ENCODE measurements at places on chromosomes 13 and 19.
A peak's percentile ranks its signal among the peaks of the same experiment; 100 is the strongest.

GRCh38 chr13:52650731-52651130, 1.9 kb upstream of the SUGT1 start:
- no peak overlapping the region for H3K4me3 ChIP-seq
- peaks cover 5% of the 10 kb centered on the region for H3K36me3 ChIP-seq
- H3K27me3 ChIP-seq = no peaks in the 10 kb centered on the region
- H3K4me1 ChIP-seq = no peaks in the 10 kb centered on the region
- no peak for DNase-seq
- H3K27ac ChIP-seq = no peak overlapping the region

GRCh38 chr19:3292958-3293529, 68.6 kb downstream of the CELF5 start:
- H3K27me3 ChIP-seq = no peaks in the 10 kb centered on the region
- H3K4me3 ChIP-seq = no peak overlapping the region
- H3K4me1 ChIP-seq = no peaks in the 10 kb centered on the region
- no peaks in the 10 kb centered on the region for H3K36me3 ChIP-seq

DNA sequence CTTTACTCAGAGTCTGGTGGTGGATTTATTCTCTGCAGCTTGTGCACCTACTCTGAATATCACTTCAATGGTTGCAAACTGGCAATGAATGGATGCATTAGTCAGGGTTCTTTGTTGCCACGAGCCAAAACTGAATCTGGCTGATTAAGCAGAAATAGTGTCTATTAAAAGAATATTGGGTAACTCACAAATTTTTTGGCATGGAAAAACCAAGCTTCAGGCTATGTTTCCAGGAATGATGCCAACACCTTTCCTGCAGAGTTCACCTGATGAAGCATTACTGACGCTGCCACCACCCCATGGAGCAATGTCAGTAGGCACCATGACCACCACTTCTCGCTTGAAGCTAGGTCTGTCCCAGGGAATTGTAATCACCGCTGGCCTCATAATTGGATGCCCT, 597.8 kb upstream of the SLC10A2 start:
- no peak overlapping the region for H3K27ac ChIP-seq
- DNase-seq = no peak
- H3K4me1 ChIP-seq = no peaks in the 10 kb centered on the region
- H3K27me3 ChIP-seq = no peaks in the 10 kb centered on the region

- no peak overlapping the region for H3K27ac ChIP-seq
- H3K4me1 ChIP-seq = no peaks in the 10 kb centered on the region
- no peak overlapping the region for H3K4me3 ChIP-seq
- H3K36me3 ChIP-seq = no peaks in the 10 kb centered on the region
Measured at GRCh38 chr13:49071341-49071937, 95.7 kb downstream of the FNDC3A start.

- no peaks in the 10 kb centered on the region for H3K4me1 ChIP-seq
- H3K27ac ChIP-seq = no peak overlapping the region
- no peaks in the 10 kb centered on the region for H3K27me3 ChIP-seq
- no peaks in the 10 kb centered on the region for H3K36me3 ChIP-seq
- H3K4me3 ChIP-seq = no peak overlapping the region
Measured at GRCh38 chr13:111043575-111043982, 71.5 kb upstream of the ARHGEF7 start.

DNA sequence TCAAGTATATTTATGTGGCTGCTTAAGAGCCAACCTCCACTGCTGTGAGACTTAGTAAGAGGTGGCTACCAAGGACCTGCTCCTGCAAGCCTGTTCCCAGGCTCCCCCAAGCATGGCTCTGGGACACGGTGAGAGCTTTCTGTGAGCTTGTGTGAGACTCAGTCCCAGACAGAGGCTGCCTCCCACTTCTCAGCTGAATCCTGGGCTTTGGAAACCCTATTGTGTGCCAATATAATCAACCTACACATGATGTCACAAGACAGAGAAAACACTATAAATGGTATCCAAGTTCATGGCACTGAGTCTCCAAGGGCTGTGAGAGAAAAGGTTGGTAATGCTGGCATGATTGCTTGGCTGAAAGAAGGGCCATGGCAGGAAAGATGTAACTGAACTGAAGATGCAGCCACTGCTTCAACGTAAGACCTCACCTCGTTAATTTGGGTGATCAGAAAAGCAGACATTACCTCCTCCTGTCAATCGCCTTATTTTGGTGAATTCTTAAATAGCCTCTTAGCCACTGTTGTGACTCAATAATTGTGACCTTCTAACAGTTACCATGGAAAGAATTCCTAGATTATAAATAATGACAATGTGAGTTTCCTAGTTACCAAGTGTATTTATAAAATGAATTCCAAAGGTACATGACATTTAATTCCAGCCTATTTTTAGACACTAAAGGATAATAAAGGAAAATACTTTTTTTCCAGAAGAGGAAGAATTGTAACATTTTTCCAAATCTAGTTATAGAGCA, 332.0 kb downstream of the IRS2 start:
- H3K36me3 ChIP-seq = no peaks in the 10 kb centered on the region
- H3K4me3 ChIP-seq = no peak overlapping the region
- DNase-seq = no peak
- no peaks in the 10 kb centered on the region for H3K4me1 ChIP-seq
- H3K27ac ChIP-seq = no peak overlapping the region
- no peaks in the 10 kb centered on the region for H3K27me3 ChIP-seq

- no peak for DNase-seq
- H3K4me3 ChIP-seq = no peak overlapping the region
- H3K27ac ChIP-seq = no peak overlapping the region
Measured at GRCh38 chr19:29519931-29520330, 5.9 kb upstream of the VSTM2B start.

DNA sequence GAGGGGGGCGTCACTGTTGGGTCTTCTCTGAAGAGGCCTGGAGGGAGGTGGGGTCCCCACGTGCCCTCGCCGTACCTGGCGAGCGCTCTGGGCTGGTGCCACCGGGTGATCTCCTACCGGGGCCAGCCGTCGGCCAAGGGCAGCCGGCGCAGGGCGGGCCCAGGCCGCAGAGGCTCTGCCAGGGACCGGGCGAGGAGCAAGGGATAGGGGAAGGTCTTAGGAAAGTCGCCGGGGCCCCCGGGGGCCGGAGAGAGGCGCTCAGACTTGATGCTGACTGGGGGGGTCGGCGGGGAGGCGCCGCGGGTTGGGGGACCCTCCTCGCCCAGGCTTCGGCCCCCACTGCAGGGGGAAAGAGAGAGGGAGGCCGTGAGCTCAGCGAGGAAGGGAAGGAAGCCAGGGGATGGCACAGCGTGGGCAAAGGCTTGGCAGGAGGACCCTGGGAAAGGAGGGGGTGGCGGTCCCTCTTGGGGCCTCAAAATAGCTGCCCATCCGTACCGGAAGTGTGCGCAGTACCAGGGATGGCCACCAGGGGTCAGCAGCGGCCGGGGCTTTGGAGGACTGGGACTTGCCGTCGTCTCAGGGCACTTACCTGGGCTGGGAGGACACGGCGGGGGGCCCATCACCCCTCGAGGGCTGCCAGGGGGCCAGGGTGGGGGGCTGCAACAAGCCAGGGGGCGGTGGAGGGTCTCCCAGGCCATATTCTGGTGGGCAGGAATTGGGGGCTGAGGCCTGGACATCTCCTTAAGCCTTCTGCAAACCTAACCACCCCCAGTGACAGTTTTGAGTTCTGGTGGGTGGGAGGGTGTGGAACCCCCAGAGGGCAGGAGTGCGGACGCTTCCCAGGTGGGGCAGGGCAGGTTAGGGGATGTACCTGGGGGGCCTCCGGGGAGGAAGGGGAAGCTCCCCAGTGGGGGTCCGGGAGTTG, 7.7 kb upstream of the TMEM161A start:
- peak; percentile 83 for DNase-seq
- H3K27ac ChIP-seq = no peak overlapping the region
- H3K4me1 ChIP-seq = no peaks in the 10 kb centered on the region
- no peaks in the 10 kb centered on the region for H3K27me3 ChIP-seq
- H3K36me3 ChIP-seq = peaks cover 21% of the 10 kb centered on the region
- H3K4me3 ChIP-seq = no peak overlapping the region

DNA sequence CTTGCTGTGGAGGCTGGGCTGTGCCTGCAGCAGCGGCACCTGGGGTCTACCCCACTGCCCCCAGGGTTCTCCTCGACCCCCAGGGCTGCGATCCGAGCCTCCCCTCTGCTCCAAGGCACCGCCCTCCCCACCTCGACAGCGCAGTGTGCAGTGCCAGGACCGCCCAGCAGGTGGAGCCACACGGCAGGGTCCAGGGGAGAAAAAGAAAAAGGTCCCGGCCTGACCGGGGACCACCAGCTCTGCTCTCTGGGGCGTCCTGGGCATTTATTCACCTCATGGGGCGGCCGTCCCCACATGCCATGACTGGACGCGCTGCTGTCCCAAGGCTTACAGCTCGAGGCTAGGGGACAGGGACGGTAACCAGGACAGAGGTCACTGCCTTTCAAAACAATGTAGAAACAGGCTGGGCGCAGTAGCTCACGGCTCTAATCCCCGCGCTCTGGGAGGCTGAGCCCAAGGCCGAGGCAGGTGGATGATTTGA, 10.6 kb downstream of the REXO1 start:
- no peak overlapping the region for H3K4me3 ChIP-seq
- no peak overlapping the region for H3K27ac ChIP-seq
- no peaks in the 10 kb centered on the region for H3K4me1 ChIP-seq
- H3K27me3 ChIP-seq = no peaks in the 10 kb centered on the region
